ENCODE measurements at places on chromosomes 4 and X.

DNA sequence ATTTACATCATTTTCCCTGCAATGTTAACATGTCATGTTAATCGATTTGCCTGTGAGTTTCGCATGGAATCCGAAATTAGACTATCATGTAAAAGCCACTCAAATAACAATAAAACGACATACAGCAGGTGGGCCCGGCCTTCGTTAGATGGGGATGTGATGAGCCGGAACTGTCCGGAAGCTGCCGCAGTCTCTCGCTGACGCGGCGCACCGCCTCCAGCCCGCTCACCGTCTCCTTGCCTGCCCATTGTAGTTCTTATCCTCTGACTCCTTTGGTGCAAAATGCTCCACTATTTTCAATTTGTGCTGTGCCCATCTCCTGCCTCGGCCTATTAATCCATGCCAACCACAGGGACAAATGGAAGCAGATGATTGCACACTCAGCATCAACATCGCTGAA lies 877.5 kb upstream of the TENM3 start:
- no peak for DNase-seq

- DNase-seq = no peak
Observed at GRCh38 chr4:107044170-107044569, 8.1 kb upstream of the DKK2 start.

GRCh38 chrX:125175991-125176584 lies 143.6 kb upstream of the TEX13C start:
- DNase-seq = no peak

GRCh38 chr4:4490041-4490440 lies 51.8 kb downstream of the STX18 start:
- DNase-seq = no peak

- no peak for DNase-seq
Observed at GRCh38 chr4:71217688-71218087, 121.1 kb upstream of the SLC4A4 start.

DNA sequence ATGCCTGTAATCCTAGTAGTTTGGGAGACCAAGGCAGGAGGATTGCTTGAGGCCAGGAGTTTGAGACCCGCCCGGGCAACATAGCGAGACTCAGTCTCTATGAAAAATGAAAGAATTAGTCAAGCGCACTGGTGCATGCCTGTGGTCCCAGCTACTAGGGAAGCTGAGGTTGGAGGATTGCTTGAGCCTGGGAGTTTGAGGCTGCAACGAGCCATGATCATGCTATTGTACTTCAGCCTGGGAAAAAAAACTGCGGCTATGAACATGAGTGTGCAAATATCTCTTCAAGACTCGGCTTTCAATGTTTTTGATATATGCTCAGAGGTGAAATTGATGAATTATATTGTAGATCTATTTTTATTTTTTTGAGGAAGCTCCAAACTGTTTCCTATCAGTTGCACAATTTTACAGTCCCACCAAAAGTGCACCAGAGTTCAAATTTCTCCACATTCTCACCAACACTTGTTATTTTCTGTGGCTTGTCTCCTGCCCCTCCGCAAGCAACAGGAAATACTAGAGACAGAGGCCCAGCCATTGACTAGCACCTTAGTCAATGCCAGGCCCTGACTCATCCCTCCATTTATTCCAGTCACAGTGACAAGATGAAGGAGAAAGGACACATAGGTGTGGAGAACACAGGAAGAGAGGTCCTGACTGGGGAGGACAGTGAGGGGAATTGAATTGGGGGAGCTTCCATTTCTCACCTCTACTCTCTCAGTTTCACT lies 33.1 kb upstream of the ZNF41 start:
- no peak for DNase-seq

GRCh38 chrX:103941201-103941975 lies 21.0 kb upstream of the TMSB15B start:
- DNase-seq = no peak

DNA sequence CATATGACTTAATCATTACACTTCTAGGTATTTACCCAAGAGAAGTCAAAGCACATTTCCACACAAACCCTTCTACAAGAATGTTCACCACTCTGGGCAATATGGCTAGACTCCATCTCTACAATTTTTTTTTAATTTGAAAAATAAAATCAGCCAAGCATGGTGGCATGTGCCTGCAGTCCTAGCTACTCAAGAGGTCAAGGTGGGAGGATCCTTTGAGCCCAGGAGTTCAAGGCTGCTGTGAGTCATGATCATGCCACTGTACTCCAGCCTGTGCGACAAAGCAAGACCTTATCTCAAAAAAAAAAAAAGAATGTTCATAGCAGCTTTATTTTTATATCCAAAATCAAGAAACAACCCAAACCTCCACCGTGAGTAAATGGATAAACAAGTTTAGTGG lies 70.3 kb upstream of the MBNL3 start:
- no peak for DNase-seq

DNA sequence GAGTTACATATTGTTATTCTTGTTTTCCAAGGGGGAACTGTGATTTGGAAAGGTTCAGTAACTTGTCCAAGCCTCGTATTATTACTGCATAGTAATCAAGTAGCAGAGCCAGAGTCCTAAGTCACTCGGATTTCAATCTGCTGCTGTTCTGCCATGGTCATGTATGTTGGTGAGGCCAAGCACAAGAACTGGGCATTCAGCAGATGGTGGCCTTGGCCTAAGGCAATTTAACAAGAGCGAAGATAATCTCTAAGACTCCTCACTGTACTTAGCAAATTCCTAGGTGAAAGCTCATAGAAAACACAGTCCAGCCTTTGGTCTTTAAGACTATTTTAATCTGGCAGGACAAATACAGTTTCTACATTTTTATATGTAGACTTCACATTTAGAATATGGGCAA lies 64.8 kb downstream of the NDST3 start:
- DNase-seq = no peak

DNA sequence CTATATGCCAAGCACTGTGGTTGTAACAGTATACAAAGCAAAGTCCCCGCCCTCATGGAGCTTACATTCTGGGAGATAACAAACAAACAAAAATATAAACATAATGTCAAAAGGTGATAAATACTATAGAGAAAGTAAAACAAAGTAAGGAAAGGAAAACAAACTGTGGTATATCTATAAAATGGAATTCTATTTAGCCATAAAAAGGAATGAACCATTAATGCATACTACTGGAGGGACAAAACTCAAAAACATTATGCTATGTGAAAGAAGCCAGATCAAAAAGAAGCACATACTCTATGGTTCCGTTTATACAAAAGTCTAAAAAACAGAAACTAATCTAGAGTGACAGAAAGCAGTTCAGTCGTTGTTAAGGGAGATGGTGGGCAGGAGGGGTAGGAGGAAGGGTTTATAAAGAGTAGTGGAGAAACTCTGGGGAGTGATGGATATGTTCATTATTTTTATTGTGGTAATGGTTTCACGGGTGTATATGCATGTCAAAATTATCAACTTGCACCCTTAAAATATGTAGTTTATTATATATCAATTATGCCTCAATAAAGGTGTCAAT lies 31.5 kb downstream of the GPC3 start:
- no peak for DNase-seq

DNA sequence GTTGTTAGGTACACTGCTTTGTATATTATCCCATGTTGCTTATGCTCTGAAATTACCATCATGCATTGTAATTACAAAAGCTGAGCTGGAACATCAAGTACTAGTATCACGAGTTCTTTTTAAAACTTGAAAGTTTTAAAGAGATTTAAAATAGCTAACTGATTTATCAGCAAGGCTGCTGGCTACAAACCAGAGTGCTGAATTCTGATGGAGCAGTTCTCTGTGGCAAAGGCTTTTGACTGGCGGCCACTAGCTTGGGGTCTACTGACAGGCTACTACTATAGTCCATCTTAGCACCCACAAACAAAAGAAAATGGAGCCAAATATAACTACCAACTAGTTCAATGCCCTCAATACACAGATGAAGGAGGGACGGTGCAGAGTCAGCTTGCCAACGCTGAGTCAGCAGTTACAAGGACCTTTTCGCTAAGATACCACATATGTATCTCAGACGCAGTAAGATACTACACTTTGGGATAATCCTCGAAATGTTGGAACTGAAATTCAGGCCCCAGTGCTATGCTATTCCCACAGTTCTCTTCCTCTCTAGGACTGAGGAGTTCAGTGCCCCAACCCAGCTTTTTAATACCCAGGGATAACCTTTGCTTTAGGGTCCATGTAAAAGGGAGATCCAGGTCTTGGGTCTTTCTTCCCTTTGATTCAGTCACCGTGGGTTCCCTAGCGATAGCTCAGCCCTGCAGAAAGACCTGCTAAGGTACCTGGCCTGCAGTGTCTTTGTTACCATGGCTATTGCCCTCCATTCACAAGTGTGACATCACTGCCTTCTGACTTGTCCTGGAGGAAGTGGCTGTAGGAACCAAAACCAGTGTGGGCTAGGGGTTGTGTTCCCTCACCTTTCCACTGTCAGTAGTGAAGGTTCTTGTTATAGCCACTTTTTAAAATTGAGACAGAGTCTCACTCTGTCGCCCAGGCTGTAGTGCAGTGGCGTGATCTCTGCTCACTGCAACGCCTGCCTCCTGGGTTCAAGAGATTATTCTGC lies 22.8 kb downstream of the MFAP3L start:
- DNase-seq = no peak

DNA sequence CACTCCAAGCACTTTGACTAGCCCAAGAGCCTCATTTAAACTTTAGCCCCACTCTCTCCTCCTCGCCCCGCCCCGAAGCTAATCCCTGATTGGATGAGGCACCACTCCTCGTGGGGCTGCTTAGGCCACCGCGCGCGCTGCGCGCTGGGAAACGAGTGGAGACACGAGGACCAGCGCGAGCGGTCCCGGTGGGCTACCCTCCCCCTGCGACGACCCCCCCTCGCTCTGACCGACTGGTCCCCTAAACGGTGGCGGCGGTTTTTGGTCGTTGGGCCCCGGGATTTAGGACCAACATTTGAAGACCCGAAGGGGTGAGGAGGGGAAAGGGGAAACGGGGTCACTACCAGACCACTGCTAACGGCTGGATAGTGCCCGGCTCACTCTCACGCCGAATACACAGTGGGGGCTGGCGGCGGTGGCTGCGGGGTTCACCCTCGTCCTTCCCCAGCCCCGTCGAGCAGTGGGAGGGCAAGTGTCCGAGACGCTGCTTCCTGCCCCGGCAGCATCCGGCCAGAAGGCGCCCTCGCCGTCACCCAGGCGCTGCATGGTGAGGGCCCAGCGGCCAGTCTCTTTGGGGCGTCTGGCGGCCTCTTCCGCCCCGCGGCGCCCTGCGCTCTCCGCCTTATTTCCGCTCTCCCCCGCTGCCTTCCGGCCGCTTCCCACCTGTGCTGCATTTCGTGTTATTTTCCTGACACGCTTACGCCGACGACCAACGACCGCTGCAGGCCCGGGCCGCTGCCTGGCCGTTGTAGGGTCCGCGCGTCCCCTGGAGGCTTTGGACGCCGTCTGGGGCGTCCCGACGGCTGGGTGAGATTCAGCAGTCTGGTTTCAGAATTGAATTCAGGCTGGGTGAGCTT lies at the start of gene RBM46:
Gene RBM46 (plus strand): TSS at position 147 of the 857 bp plus-strand sequence. CDS start 15,481 bp downstream, outside the sequence.
- DNase-seq = no peak

DNA sequence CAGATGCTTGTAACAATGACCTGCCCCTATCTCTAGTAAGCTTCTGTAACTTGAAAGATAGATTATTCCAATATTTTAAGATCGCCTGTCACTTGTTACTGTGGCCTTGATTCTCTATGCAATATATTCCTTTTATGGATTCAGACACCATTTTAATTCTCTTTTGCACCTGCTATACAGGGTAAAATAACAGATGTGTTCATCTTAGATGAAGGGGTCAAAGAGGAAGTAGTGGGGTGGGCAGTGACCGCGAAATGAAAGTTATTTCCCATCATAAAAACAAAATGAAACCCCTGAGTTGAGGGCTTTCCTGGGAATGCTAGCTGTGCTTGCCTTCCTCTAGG lies 175.9 kb downstream of the TSPAN5 start:
- no peak for DNase-seq

DNA sequence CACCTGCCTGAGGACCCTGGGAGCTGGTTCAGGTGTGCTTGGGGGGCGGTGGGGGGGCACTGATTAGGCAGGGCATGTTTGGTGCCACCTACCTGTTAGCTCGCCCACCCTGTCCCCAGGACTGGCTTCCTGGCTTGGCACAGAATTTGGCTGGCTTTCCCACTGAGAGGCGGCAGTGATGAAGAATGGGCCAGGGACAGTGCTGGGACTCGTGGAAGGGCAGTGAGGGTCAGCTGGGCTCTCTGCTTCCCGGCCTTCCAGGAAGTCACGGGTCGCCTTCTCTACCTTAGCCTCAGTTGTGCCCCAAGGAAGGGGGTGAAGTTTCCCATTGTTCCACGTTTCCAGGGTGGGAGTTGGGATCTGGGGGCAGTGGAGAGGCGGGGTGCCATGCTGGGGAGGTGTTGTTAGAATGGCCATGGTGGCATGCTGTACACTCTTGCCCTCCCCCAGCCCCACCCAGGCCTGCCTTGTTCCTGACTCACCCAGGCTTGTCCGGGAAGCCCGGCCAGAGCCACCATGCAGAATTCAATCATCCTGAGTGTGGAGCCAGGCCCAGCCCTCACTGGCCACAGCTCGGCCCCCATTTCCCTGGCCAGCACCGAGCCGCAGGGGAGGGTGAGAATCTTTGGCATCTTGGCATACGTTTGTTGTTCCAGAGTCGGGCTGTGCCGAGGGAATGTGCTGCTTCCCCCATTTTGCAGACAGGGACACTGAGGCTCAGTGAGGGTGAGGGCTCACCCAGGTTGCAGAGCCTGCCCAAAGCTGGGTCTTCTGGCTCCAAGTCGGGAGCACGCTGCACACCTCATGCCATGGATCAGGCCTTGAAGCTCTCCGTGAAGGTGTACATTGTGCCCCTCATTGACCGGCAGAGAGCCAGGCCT lies 21.9 kb upstream of the GPR78 start:
- DNase-seq = no peak

GRCh38 chr4:55458611-55459010 lies 62.9 kb downstream of the TMEM165 start:
- DNase-seq = no peak

DNA sequence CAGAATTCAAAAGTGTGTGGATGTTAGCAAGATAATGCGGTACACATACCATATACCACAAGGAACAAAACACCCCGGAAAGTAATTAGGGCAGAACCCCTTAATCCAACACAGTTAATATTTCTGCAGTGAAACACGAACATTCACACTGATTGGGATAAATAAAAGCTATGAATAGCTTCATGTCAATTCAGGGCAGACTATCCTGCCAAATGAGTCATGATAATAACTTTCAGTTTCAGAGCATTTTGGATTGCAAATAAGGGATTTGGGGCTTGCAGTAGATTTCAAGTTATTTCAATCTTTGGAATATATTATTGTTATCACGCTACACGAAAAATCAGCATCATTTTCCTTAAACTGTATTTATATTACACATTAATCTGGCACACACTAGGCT lies 24.3 kb downstream of the IRF2 start:
- DNase-seq = no peak

GRCh38 chrX:71492231-71493065 lies 40.5 kb upstream of the OGT start:
- DNase-seq = peak; percentile 68

- DNase-seq = no peak
Observed at GRCh38 chr4:61985426-61985825, 785.3 kb downstream of the ADGRL3 start.

DNA sequence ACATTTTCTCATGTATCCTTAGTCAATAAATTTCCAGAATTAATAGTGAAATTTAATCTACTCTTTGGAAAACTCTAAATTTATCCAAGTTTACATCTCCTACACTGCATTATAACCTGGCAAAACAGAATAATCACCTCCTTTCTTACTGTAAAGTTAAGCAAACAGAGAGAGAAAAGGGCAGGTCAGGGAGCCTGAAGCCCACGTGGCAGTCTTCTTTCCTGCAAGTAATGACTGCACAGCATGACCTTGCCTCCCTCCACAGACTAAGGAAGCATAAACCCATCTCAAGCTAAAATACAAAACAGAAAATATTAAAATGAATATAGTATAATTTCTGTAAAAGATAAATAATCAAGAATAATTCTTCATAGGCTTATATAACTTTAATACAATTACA lies 1153.0 kb downstream of the C4orf33 start:
- DNase-seq = no peak
